ENCODE measurements at places on chromosomes 1 and 21.

GRCh38 chr1:181021159-181021558, 1.5 kb downstream of the STX6 start:
- no peak for DNase-seq

DNA sequence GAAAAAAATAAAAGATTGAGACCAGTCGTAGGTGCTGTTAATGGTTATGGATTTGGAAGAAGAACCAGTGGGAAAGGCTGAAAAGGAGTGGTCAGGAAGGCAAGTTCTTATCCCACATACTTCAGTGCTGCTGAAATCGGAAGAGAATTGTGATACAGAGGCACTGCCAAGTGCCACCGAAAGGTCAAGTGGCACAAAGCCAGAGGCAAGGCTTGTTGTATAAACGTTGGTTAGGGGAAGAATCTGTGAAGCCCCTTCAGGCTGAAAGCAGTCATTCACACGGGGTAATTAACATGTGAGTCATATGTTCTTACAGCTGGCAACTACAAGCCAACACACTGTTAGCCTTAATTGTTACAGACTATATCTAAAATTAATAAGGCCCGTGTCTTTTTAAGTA, 48.8 kb downstream of the ZBTB40 start:
- no peak for DNase-seq

DNA sequence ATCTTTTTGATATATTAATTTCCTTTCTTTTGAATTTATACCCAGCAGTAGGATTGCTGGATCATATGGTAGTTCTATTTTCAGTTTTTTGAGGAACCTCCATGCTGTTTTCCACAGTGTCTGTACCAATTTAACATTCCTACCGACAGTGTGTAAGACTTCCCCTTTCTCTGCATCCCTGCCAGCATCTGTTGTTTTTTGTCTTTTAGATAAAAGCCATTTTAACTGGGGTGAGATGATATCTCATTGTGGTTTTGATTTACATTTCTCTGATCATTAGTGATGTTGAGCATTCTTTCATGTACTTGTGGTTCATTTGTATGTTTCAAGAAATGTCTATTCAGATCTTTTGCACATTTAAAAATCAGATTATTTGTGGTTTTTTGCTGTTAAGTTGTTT, 62.4 kb upstream of the STUM start:
- DNase-seq: no peak

GRCh38 chr1:202804126-202804525, 4.1 kb downstream of the KDM5B start:
- DNase-seq: no peak

GRCh38 chr21:21860888-21861287, 862.7 kb downstream of the NCAM2 start:
- DNase-seq: no peak

GRCh38 chr1:175920381-175920780, 177.0 kb upstream of the TNR start:
- no peak for DNase-seq

DNA sequence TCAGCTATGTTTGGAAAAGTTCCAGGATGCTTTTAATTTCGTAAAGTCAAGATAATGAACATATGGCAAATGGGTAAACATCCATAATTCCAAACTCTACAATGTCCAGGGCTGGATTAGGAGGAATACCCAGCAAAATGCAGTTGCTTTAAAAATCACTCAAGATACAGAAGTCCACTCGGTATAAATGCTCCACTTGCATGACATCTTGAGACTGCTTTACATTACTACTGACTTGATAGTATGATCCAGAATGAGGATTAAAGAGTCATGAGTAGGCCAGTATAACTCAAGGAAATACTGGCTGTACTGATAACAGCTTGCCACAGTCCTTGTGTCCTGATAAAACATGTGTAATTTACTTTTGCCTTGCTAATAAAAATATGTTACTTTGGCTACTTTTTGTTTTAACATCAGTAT, 58.3 kb upstream of the ANGPTL3 start:
- no peak for DNase-seq

GRCh38 chr1:22297999-22298398, 153.7 kb upstream of the ZBTB40 start:
- DNase-seq: no peak

DNA sequence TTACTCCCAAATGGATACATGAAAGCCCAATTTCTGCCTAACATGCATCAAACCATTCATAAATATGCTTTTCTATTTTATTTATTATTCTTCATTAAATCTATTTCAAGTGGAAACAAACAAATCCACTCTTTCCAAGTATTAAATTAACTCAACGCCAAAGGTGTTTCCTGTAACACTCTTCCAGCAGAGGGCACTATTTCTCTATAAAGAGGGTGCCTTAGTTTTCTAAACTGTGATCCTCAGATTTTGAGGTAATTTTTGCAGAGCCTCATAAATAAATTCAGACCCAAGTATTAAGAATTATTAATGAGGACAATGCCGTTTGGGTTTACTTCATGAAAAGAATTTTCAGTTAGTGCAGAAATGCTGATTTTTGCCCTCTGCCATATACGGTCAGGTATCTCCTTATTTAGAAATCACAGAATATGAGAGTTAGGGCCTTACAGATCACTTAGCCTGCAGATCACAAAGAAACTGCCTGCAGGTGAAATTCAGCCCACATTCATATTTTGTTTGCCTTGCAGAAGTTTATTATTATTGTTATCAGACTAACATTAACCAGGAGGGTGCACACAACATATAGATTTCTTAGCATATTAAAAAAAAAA, 40.1 kb upstream of the MYSM1 start:
- DNase-seq: peak; percentile 26

DNA sequence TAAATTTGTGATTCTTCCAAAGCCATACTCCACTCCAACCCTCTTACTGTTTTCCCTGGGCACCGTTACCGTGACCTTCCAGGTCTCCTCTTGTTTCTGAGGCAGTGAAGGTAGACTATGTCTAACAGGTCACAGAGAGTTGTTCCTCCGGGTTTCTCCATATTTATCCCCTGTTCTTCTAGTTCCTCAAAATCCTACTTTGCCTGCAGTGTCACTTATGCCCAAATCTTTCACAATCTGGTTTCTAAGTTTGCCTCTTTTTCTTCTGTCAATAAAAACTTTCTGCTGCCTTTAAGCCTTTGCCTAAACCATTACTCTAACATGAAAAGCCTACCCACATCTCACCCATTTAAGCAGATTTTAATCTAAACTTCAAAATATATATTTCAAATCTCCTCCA, 87.7 kb downstream of the C4BPA start:
- no peak for DNase-seq

DNA sequence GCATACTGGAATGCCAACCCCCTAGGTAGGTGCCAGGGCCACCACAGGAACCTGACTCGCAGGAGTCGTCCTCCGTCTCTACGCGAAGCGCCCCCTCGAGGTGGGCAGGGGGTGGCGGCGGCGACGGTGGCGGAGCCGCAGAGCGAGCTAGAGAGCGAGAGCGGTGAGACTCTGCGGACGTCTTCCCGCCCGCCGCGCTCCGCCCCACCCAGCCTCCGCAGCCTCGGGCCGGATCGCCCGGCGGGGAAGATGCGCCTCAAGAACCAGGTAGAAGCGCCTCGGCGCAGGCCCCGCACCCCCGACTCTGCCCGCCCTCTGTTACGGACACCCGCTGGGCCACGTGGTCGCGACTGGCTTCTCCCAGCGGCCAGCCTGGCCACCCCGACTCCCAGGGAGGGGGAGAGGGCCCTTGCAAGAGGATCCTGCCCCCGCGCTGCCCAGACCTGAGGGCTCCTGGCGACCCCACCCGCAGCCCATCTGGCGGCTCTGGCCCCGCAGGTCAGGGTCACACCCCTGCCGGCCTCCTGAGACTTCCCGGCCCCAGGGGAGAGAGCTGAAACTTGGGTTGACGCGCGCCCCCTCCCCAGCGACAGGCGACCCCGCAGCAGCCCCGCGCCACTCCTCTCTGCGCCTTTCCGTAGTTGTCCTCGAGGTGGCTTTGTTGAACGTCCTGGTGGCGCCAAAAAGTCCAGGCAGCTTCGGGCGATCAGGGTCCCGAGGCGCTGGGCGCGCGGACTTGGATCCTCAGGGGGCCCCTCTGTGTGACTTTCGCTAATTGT, 24.4 kb upstream of the AGBL4 start:
- no peak for DNase-seq

GRCh38 chr1:19799230-19800075, at the start of gene TMCO4:
Gene TMCO4, minus strand, starts transcription at chr1:19799916. Its CDS starts 19,158 bp downstream, at chr1:19780758.
- no peak for DNase-seq

DNA sequence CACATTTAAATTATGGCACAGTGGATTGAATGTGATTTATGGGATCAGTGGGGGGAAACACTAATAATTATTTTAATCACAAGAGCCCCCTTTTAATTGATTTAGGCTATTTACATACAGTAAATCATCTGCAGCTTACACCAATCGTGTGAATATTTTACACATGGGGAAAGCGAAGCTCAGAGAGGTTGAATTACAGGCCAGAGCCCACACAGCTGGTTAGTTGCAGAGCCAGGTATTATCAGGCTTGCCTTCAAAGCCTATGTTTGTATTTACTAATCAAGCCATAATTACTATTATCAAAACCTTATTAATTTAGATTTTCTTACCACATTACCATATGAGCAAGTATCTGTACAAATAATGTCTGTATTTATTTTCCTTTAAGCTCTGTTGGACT, 749 bp downstream of the SDCCAG8 start:
- no peak for DNase-seq

GRCh38 chr21:36741506-36741905, 42.6 kb downstream of the SIM2 start:
- no peak for DNase-seq

DNA sequence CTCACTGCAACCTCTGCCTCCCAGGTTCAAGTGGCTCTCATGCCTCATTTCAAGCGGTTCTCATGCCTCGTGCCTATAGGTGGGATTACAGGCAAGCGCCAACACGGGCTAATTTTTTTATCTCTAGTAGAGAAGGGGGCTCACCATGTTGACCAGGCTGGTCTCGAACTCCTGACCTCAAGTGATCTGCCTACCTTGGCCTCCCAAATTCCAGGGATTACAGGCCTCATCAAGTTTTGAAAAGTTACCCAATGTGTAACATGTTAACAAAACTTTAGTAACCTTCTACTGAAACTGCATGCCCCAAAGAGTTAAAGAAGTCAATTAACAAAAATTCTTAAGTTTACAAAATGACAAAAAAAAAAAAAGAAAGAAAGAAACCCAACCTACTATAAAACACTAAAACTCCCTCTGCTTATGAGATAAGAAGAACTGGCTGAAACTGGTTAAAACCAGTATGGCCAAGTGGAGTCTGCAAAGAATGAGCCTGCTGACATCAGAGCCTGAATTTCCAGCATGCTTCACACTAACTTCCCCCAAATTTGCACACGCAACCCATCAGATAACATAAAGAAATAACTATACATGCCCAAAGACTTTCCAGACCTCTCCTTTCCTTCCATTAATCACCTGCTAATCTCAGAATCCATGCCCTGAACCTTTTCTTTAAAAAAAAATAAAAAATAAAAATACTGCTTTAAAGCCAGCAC, 25.5 kb upstream of the PSMG1 start:
- no peak for DNase-seq

All from cerebellar nuclear complex (tissue), 1 donor.